ENCODE measurements at places on chromosomes 5 and 9. TPM values are rescaled to one million over a fixed set of nuclear protein-coding genes. Genes with fewer than 3 reads are reported as not detected.
A peak's percentile ranks its signal among the peaks of the same experiment; 100 is the strongest.

GRCh38 chr9:26243726-26244125 is 565.5 kb upstream of the TUSC1 start:
- DNase-seq, result no peak

GRCh38 chr9:125508249-125508648 is 198.8 kb downstream of the MAPKAP1 start:
- no peak for DNase-seq

- no peak for DNase-seq
Observed at GRCh38 chr5:54655266-54655665, 137.7 kb downstream of the SNX18 start.

- DNase-seq, result no peak
Observed at GRCh38 chr5:59152701-59153245, 569.9 kb downstream of the RAB3C start.

GRCh38 chr5:61228229-61228628 is 66.0 kb upstream of the SMIM15 start:
- DNase-seq, result no peak

GRCh38 chr9:87193925-87194868 is 246.9 kb upstream of the GAS1 start:
- no peak for DNase-seq

- peak; percentile 41 for DNase-seq
Observed at GRCh38 chr5:150598006-150598405, 42.5 kb upstream of the SYNPO start.

- DNase-seq, result no peak
Observed at GRCh38 chr5:132947671-132948070, 15.8 kb downstream of the AFF4 start.

DNA sequence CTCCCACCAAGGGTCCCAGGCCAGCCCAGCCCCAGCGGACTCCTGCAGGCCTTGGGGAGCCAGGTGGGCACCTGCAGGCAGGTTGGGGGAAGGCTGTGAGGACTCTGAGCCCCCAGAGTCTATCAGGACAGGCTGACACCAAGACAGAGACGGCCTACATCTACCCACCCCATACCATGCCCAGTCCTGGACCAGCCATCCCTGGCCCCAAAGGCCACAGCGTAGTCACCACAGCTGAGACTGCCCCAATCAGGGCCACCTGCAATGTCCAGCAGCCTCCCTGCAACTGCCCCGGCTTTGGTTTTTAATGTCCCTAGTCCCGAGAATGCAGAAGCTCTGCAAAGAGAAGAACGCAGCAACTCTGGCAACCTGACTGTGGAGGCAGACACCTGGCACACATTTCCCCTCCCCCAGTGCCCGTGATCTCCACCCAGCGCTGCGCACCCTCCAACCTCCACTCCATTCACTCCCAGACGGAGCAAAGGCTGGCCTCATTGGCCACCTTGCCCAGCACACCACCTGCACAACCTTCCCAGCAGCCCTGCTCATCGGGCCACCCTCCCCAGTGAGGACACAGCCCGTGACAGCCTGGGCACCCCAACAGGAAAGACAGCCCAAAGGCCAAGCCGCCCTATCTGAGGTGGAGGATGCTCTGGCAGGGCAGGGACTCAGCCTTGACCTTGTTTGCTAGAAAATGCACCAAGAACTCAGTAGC is 14.9 kb downstream of the ADAMTS2 start:
- DNase-seq, result peak; percentile 26

DNA sequence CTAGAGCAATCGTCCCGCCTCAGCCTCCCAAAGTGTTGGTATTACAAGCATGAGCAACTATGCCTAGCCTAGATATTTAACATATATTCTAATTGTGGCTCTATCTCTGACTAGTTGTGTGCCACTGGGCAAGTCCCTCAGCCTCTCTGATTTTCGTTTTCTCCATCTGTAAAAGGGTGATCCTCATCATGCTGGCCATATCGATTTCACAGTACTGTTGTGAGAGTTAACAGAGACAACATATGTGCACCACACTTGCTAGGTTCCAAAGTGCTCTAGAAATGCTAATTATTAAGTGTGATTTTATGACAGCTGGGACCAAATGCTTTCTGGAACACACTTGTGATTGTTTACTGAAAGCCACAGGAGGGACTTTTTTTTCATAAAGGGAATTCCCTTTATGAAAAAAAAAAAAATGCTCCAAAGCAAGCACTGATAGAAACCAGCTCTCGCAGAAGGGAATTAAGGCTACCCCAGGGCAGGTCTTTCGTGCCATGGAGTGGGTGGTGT is 78.5 kb upstream of the EPB41L4B start:
- no peak for DNase-seq

DNA sequence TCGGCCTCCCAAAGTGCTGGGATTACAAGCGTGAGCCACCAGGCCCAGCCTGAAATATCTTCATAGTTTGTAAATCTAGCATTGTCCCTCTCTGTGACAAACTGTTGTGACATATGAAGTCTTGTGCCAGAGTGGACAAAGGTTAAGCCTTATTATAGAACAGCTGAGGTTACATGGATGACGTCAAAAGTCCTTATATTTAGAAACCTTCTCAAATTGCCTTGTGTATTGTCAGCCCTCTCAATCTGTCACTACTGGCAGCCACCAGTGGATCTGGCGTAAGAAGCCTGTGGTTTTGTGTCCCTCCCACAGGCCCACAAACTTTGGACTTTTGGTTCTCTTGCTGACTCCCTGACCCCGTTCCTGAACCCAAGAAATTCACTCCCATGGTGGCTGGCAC is 79.4 kb upstream of the CCDC112 start:
- DNase-seq, result no peak

DNA sequence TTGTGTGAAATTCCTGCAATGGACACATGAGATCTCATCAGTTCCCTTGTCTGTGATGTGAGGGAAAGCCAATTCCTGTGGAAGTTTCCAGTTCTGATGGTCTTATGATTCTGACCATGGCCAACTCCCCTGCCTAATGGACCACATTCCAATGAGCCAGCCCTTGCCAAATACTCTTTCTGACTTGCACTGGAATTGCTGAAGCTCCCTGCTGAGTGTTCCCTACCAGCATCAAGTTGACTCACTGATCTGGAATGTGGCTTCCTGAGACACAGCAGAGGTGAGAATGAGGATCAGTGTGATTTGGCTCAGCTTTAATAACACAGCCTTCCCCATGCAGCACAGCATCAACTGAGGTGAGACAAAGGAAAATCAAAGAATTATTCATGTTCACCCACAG is 427.8 kb downstream of the KDM4C start:
- no peak for DNase-seq

DNA sequence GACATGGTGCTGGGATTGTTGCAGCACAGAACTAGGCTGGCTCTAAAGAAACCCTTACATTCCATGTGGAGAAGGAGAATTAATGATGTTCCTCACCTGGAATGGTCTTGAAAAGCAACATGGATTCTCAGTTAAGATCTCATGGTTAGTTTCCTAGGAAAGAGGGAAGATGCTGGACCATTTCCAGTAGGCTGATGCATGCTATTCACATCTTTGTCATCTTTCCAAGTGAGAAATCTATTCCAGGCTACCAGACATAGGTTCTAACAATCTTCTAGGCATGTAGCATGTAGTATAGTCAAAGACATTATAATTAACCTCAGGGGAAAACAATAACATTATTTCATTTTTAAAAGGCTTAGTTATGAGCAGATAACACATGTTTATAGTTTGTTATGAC is 44.3 kb downstream of the TMEM252 start:
- no peak for DNase-seq

- no peak for DNase-seq
Observed at GRCh38 chr5:175773534-175774070, 97.8 kb upstream of the CPLX2 start.

DNA sequence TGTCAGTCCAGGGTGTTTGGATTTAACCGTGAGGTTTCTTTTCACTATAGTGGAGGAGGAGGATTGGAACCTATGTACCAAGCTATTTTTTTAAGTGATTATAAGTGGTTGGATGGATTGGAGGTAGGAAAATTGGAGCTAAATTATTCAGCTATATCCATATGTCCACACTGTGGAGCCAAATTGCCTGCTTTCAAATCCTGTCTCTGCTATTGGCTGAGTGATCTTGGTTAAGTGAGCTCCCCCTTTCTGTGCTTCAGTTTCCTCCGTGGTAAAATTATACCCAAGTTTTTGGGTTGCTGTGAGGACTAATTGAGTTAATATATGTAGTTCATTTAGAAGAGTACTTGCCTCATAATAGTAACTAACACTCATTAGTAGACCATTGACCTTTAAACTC is 2.5 kb downstream of the CENPP start:
- DNase-seq, result no peak

DNA sequence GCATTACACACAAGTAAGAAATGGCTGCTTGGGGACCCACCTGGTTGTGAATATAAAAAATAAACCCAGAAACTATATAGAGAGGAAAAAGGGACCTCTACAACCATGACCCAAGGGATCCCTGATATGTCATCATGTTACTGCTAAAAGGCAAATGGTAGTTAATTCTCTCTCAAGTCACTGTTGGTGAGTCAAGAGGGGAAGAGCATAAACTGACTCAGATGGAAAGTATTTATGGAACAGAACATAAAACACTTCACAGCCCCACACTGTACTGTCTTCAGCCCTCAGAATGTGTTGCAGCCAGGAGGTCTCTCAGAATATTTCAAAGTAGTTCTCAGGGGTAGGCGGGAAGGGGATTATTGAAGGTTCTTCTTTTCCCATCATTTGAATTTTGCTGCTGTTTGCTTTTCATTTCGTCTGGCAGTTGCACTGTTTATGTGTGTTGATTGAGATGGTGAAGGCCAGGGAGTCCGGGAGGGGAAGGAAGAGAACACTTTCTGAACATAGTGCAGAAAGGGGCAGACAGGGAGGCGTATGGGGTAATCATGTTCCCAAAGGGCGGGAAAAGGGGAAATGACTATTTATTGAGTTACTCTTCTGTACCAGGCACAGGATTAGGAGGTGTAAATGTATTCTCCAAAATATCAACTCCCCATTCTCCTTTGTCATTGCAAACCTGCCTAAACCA is 85.5 kb downstream of the TEK start:
- DNase-seq, result no peak

- DNase-seq, result no peak
Observed at GRCh38 chr9:116789081-116789480, 102.0 kb downstream of the TRIM32 start.

GRCh38 chr9:3271157-3271556 is 254.6 kb downstream of the RFX3 start:
- DNase-seq, result no peak

DNA sequence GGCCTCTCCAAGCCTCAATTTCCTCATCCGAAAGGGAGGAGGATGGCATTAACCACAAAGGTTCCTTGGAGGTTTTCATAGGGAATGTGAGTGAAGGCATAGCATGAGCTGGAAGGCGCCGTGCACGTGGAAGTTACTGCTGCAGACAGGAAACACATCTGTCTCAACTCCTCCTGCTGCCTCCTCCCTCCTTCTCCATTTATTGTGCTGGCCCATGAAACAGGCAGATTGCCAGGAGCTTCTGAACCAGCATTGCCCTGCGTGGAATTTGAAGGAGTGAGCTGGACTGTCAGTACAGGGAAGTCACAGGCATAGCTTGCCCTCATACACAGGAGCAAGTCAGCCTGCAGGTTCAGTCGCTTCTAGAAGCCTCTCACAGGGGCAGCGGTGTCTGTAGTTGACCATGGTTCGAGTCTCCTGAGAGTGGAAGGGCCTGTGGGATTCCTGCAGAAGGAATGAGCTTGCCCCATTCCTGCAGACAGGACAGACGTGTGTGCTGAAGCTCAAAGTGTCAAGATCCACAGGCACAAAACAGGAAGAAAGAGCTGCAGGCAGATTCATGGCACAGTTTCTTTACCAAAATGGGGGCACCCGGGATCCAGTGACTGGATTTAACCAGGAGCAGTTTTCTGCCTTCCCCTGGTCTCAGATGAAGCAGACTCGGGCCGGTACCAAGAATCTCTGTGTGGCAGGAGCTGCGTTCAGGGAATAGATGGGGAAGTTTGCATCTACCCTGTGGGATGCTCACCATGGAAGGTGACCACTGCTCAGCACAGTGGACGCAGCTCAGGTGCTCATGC is 48.7 kb upstream of the CTSL start:
- DNase-seq, result no peak

DNA sequence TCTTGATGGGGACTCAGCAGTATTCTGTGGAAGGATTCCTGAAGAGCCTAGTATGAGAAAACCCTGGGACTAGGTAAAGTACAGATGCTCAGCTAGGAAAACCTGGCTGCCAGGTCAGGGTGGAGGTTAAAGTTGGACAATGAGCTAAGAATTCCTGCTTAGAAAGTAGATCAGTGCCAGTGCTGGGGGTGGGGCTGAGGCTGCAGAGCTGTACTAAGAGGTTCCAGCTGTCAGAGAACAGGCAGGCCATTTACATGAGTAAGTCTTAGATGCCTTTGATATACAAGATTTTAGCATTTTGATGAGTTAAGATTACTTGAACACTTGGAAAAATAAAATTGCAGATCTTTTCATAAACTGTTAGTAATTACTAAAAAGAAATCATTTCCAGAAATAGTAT is 332.3 kb upstream of the NUDT12 start:
- DNase-seq, result no peak

DNA sequence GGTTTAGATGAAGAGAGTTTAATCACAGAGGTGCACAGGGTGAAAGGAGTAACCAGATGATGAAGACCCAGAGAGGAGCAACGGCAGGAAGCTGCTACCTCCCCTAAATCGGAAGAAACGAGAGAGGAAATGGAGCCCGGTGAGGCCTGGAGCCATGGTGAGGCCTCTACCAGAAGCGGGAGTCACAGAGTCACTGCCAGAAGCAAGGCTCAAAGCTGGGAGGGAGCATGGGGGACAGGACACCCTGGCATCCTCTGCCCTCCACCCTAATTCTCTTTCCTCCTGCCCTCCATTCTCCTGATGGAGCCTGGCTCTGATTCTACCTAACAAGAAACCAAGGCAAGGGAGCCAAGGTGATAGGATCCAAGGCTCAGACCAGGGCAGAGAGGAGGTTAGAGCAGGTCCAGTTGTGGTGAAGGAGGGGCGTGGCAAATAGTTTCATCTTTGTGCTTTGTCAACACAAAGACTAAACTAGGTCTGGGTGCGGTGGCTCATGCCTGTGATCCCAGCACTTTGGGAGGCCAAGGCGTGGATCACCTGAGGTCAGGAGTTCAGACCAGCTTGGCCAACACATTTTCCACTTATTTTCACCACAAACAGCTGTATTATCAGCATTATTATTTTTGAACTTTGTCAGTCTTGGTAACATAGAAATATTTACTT is 134.4 kb upstream of the RAI14 start:
- no peak for DNase-seq

GRCh38 chr5:4159681-4160080 is 564.0 kb downstream of the IRX1 start:
- no peak for DNase-seq

DNA sequence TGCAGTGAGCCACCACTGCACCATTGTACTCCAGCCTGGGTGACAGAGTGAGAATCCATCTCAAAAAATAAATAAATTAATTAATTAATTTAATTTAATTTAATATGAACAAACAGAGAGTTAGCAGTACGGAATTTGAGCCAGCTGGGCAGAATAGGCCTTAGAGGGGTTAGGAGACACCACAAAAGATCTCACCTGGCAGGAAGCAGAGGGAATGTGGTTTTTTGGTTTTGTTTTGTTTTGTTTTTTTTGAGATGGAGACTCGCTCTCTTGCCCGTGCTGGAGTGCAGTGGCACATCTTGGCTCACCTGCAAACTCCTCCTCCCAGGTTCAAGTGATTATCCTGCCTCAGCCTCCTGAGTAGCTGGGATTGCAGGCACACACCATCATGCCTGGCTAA is 31.8 kb upstream of the PWWP2A start:
- no peak for DNase-seq

The ANKDD1B gene
- 2.1 TPM for total RNA-seq

The FABP6 gene
- not detected for total RNA-seq

The SEMA6A gene
- total RNA-seq, result 19.8 TPM

The MAMDC2 gene
- 5.9 TPM for total RNA-seq

The ACTBL2 gene
- total RNA-seq, result not detected

The SLC6A18 gene
- total RNA-seq, result not detected

The GABRA6 gene
- total RNA-seq, result not detected
